ENCODE measurements at places on chromosomes 11 and 22. TPM values are rescaled to one million over a fixed set of nuclear protein-coding genes. Genes with fewer than 3 reads are reported as not detected.

TRPM5 gene
- not detected for total RNA-seq

SLC35C1 gene
- total RNA-seq: 9.4 TPM

DNA sequence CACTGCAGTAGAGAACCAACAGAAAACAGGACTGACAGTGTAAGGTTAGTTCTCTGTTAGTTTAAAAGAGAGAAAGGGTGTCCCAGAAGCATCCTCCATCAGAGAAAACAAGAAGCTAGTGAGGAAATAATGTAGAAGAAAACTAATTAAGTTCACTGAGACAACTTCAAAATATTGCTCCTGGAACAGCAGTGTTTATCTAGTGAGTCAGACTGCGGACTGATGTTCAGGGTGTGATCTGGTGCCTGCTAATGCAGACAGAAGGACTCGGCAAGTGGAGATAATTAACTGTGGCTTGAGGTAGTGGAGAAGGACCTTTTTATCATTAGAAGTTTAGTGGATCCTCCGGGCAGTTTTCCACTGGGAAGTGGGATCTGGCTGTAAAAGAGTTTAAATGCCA is 55.4 kb downstream of the CDON start:
- H3K27ac ChIP-seq: no peak overlapping the region
- no peaks in the 10 kb centered on the region for H3K27me3 ChIP-seq
- peaks cover 2% of the 10 kb centered on the region for H3K4me1 ChIP-seq
- H3K36me3 ChIP-seq: no peaks in the 10 kb centered on the region
- DNase-seq: no peak

DNA sequence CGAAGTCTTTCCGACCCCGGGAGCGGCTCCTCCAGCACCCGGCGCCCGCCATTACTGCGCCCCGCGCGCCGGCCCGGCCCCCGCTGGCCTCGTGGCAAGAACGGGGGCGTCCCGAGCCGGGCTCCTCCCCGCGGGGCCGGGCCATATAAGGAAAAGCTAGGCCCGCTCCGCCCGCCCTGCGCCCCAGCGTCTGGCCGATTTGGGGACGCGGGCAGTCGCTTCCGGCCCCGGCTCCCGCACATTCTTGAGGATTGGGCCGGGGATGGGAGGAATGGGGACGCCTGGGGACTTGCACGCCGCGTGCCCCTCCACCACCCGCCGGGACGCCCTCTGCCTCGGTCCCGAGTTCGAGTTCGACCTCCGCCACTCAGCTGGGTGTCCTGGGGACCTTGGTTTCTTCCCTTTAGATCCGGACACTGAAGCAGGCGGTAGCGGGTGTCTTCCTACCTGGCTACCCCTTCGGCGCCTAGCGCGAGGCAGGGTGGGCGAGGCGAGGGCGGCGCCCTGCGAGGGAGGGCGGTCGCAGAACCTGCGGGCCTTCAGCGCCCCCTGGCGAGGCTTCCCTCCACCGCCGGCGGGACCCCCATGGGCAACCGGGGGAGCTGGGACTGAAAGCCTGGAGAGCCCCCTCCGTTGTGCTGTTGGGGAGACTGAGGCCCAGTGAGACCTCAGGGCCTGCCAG is 3.8 kb downstream of the SMTN start:
- H3K36me3 ChIP-seq: peaks cover 4% of the 10 kb centered on the region
- peak overlapping the region; percentile 93 for H3K27ac ChIP-seq
- peak overlapping the region; percentile 97 for H3K4me3 ChIP-seq
- peak; percentile 94 for DNase-seq
- H3K4me1 ChIP-seq: peaks cover 25% of the 10 kb centered on the region

- H3K36me3 ChIP-seq: peaks cover 16% of the 10 kb centered on the region
- peaks cover 2% of the 10 kb centered on the region for H3K4me1 ChIP-seq
- DNase-seq: no peak
- H3K4me3 ChIP-seq: no peak overlapping the region
Observed at GRCh38 chr11:66489636-66490035, 9.4 kb downstream of the DPP3 start.
